ENCODE measurements at places on chromosomes 3 and 15. TPM values are rescaled to one million over a fixed set of nuclear protein-coding genes. Genes with fewer than 3 reads are reported as not detected.

The TRH gene
- total RNA-seq: not detected

The PLCL2 gene
- 0.85 TPM for total RNA-seq

The OR5K2 gene
- not detected for total RNA-seq

The HMG20A gene
- total RNA-seq: 27.7 TPM

The FBXL2 gene
- 10.0 TPM for total RNA-seq

The IL20RB gene
- total RNA-seq: 56.7 TPM

The CCDC9B gene
- 4.1 TPM for total RNA-seq

The MKRN2OS gene
- 3.1 TPM for total RNA-seq

The GOLGA8J gene
- not detected for total RNA-seq
